T-helper 17 cell (primary cell): ENCODE measurements at places on chromosomes 2 and 18.

DNA sequence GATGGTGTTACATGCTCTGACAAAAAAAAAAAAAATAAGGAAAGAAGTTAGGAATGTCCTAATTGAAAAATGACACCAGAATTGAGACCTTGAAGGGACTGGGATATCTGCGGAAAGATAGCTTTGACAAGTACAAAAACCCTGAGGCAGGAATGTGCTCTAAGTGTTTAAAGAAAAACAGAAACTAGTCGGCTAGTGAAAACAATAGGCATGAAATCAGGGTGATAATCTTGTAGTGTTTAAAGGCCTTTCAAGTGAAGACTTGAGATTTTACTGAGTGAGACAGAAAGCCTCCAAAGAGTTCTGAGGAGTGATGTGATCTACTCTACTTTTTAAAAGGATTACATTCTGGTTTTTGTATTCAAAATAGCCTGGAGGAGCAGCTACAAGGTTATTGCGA, 107.4 kb downstream of the COBLL1 start:
- DNase-seq: no peak

DNA sequence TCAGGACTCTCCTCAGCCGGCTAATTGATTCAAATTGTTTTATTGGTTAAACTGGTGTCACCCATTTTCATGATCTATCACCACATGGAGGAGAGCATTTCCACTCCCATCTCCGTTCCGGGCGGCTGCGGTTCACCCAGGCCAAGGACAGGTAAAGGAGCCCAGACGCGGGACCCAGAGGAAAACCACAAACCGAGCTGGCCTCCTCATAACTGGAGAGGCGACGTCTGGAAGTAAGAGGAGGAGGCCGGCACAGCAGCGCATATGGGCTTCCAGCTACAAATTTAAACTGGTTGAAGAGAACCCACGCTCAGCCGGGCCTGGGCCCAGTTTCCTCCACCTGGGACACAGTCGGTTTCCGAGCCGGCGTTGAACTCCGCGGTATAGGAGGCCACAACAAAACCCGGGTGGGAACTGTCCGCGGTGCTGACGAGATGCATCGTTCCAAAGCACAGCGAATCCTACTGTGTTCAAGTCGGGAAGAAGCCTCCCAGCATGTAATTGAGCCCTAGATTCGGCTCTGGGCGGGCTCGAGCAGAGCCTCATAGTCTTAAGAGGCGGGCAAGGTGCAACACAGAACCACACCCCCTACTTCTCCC, 3.0 kb upstream of the SKOR2 start:
- no peak for DNase-seq

- DNase-seq: no peak
These were observed 1.4 kb downstream of the MSH2 start for GRCh38 chr2:47404356-47404755.

DNA sequence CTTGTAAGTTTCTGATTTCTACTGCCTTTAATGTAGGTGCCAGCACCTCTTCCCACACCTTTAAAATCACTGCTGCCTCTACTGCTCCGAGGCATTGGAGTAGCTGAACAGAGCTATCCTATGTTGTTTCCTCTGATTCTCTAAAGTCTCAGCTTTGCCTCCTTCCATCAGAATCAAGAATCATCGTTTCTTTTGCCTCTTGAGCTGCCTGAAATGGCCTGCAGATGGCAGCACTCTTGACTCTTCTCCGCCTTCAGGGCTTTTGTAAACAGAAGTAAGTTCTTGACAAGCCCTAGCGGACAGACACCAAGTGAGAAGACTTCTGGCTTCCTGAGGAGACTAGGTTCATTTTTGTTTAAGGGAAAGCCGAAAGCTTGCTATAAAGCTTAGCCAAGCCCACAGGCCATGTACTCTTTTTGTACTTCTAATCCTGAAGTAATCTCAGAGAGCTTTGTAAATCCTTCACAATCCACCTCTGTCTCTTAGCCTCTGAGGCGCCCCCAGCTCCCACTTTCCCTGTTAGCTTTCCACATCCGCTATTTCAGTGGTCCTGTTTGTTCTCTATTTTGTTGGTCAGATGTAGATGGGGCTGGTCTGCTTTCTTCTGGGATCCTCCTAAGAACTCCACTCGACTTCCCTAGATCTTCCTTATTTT, 48.4 kb downstream of the GTF3C3 start:
- DNase-seq: peak; percentile 27

DNA sequence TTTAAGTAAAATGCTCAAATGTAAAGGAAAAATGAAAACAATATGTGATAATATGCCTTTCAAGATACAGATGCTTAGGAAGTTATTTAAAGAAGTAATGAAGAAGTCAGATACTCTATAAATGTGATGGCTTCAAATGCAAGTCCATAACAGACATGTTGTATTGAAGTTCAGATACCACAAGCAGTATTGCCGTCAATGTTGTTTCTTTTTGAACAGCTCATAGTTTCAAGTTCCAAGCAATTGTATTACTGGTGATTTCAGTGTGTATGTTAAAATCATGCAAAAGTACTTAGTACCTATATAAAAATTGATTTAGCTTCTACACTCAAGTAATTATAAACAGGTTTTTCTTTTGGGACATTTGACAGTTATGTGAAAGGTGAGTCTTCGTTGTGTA, 24.9 kb downstream of the KCMF1 start:
- DNase-seq: no peak

DNA sequence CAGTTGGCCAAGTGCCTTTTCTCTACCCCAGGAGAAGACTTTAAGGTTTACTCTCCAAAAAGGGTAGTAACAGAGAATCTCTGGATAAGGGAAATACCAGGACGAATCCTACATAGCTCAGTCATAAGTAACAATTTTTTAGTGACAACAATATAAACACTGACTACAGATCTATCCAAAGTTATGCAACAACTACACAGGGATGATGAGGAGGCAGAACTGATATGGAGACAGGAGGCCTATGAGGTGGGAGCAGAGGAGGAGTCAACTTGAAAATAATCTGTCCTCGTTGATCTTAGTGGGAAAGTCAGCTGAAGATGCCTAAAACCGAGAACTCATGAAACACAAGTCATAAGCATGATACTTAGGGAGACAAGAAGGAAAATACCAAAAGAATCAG, 40.2 kb downstream of the SLC35F5 start:
- no peak for DNase-seq

DNA sequence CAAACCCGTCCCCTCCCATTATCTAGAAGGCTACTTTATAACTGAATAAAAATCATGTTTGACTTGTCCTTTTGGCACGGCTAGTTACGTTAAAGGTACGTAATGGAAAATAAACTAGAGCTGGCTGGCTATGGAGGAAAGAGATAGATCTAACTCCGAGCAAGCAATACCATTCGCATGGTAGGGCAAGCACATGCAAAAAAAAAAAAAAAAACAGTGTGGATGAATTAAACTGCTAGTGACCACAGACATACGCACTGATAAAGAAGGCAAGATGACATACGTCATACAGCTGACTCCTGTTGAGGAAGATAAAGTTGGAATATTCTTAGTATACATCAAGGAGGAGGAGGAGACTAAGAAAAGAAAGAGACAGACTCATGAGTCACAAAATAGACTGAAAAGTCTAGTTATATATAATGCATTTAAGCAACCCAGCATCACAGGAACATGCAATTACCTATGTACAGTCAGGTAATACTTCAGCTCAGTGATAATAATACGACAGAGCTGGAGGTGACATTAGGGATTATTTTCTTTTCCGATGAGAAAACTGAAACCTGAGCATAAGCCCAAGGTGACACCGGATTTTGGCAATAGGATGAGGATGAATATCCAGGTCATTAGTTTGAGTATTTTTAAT, 37.9 kb upstream of the NARS1 start:
- no peak for DNase-seq

- no peak for DNase-seq
These were observed 53.3 kb downstream of the ZNF236 start for GRCh38 chr18:76875390-76876325.

DNA sequence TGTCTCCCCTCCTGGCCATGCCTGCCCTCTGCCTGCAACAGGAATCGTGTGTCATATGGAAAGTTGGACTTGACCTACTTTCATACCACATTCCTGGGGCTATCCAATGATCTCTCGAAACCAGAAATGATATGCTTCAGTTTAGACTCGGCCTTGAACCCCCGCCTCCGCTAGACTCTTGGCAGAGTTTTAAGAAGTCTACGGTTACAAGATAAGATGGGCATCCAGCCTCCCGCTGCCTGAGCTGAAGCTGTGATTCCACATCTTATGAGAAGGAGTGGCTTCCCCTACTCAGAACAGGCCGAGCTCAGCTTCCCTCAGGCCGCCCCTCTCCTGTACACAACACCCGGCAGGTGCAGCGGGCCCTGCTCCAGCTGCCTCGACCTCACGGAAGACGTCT, 73.9 kb downstream of the MTCL1 start:
- no peak for DNase-seq

- no peak for DNase-seq
These were observed 261.0 kb downstream of the BCL2 start for GRCh38 chr18:63058521-63058920.

DNA sequence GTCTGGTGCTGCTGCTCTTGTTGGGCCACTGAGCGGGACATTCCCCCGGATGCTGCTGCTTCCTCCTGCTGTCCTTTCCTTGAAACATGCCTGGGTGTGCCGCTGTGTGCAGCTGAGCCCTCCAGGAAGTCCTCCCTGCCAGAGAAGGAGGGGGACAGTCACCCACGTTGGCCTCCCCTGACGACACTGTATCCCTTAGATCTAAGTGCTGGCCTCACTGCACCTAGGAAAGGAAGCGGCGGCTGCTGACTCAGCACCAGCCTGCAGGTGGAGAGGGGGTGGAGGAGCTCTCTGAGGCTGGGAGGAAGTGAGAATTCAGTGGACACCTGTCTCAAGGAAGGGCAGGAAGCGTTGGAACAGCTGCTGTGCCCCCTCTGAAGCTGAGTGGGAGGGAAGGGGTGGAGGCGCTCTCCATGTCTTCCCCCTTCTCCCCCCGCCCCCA, 239.8 kb downstream of the HAUS1 start:
- peak; percentile 8 for DNase-seq

DNA sequence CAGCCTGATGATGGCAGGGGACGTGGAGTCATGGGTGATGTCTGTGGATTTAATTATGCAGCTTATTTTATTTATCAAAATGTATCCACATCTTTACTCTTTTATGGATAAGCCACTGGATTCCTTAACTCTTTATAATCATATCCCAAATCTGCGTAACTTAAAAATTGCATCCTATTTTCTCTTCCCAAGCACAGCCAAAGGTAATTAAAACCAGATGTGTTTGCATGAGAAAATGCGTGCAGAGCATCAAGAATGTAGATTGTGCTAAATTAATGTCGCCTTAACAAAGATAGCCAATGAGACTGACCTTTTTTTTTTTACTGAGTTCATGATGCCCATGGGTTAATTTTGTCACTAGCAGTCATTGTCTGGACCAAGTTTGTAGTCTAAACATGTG, 10.0 kb downstream of the SH3RF3 start:
- no peak for DNase-seq

- no peak for DNase-seq
These were observed at the start of gene PLB1 for GRCh38 chr2:28495551-28496250. Gene PLB1 (plus strand): TSS chr2:28496060. CDS start chr2:28496115, 55 bp downstream.

GRCh38 chr2:48694149-48694548, 61.4 kb downstream of the LHCGR start:
- DNase-seq: no peak

DNA sequence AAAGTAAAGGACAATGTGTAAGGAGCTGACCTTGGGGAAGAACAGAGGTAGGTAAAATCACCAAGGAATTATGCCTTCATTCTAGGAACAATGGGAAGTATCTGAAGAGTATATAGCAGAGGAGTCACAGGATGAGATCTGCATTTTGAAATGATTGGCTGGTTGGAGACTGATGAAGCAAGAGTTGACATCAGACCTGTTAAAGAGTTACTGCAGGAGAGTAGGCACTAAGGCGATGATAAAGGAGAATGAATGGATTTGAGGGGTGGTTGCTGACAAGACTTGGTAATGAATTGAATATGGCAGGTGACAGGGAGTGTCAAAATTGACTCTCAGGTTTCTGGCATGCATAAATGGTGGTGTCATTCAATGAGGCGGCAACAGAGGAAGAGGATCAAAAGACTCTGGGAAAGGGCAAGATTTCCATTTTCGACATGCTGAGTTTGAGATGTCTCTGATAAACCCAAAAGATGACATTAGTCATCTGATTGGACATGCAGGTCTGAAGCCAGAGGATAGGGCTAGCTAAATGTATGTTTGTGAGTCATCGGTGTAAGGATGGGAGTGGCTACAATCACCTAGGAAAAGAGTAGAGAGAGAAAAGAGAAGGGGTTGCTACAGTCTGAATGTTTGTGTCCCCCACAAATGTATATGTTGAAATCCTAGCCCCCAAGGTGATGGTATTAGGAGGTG, 236.5 kb downstream of the DYM start:
- no peak for DNase-seq

GRCh38 chr18:49021433-49022129, 70.8 kb upstream of the SMAD7 start:
- no peak for DNase-seq

GRCh38 chr2:134250840-134251461, 2.9 kb upstream of the MGAT5 start:
- DNase-seq: no peak

GRCh38 chr2:221001381-221001801, 570.7 kb downstream of the EPHA4 start:
- no peak for DNase-seq

- DNase-seq: no peak
These were observed 187.6 kb downstream of the NAPG start for GRCh38 chr18:10713409-10713808.

DNA sequence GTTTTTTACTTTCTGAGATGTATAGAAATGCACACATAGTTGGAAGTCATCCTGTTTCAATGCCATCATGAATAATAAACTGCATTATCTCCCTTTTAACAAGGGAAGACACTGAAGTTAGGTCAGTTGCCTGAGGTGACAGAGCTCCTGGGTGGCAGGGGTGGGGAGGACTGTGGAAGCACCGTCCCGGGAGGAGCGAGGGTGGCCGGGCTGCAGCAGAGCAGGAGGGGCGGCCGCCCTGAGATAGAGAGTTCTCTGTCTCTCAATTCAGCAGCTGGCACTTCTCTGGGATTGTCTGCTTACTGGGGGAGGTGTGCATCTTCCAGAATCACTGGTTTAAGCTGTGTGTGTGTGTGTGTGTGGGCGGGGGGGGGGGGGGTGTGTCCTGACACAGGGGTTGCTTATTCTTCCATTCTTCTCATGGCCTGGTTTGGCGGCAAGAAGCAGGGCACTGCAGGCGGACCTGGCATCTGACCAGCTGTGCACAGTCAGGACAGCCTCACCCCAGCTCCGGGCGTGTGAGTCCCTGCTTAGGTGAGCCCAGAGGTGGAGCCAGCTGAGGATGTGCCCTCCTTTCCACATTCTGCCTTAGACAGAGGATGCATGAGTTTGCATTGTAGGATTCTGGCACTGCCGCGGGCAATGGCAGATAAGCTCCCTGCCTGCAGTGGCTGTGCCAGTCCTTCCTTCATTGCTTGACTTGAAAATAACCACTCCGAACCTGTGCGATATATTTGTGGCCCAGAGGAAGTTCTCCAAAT, 40.4 kb downstream of the VWA3B start:
- DNase-seq: no peak

- peak; percentile 96 for DNase-seq
These were observed at the start of gene DNAJC27 for GRCh38 chr2:24971536-24972314. Gene DNAJC27 (minus strand): TSS chr2:24971955. CDS start chr2:24971904, 51 bp downstream.

DNA sequence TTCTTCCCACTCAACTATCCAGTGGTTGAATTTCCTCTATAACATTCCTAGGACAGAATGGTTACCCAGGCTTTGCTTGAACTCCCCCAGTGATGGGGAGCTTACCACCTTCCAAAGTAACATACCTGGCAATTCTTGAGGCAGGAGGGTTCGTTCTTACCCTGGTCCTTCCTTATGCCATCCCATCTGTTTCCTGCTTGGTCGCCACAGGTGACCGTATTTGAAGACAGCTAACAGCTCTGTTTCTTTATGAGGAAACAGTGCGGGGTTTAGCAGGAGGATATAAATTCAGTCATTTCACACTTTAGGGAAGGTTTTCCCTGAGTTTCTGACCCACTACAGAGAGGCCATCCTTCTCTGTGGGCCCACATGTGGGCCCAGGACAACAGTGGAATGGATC, 42.6 kb downstream of the FOSL2 start:
- no peak for DNase-seq
